ENCODE measurements at places on chromosomes 11 and 22.

DNA sequence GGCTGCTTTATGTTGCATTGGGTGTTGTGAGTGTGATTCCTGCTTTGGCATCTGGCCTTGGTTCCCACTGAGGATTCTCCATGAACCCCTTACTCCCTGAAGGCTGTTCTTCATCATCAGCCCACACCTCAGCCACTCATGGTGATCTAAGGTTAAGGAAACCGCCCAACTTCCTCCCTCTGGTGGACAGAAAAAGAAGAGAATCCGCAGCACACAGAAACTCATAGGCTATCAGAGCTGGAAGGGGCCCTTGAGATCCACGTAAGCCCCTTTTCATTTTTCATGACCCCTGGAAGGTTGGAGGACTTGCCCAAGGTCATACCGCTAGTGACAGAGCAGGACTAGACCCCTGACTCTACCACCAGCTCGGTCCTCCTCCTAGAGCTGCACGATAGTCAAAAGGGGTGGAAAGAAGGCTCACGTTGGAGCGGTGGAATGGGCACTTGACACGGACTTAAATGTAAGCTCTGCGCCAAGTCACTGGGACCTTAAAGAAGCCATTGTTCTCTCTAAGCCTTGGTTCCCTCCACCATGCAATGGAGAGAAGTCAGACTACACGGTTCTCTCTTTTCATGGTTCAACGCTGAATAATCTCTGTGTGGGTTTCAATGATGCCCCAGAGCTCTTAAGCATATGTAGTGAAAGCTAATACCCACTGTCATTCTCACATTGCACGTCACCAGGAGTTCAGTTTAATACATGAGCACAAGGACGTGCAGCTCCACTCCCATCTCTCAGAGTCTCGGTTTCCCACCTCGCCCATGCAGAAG lies 83.6 kb upstream of the CRTAM start:
- no peak for DNase-seq

DNA sequence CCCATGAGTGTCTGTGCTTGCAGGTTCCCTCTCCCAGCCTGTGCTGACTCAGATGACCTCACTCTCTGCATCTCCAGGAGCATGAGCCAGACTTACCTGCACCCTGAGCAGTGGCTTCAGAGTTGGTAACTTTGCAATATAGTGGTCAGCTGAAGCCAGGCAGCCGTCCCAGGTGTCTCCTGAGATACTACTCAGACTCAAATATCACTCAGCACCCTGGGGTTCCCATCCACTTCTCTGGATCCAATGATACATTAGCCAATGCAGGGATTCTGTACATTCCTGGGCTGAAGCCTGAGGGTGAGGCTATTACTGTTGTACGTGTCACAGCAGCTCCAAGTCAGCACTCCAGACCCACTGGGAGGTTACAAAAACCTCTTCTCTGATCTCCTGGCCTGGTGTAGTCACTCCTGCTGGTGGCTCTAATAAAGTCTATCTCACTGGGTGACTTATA lies 87.8 kb upstream of the TOP3B start:
- no peak for DNase-seq

GRCh38 chr11:94519478-94520084 lies 7.3 kb downstream of the C11orf97 start:
- no peak for DNase-seq

DNA sequence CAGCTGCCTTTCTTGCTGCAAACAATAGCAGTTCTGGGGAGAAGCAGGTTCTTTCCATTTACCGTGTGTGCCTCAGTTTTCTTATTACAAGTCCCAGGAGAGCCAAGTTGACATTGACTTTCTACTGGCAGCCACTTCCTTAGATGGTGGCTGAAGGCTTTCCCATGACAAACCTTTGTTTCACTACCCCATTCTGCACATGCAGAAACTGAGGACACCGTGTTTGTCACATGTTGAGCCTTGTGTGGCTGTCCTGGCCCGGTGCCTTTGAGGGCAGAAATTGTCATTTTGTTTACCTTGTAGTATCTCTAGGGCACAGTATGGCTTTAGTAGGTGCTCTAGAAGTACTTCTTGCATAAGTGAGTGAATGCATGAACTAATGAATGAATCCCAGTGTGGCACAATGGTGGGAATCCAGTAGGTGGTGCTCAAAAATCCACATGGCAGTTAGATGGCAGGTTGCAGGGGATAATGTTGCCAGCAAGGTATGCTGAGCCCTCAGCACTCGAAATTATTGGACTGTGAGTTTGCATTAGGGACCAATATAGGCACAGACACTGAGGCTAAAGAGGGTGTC lies 101.6 kb downstream of the CSNK2A3 start:
- DNase-seq = no peak

Data from HFF-Myc (cell line).